Cardiac septum (tissue), 1 donor: ENCODE measurements at places on chromosomes 1 and 21. TPM values are rescaled to one million over a fixed set of nuclear protein-coding genes. Genes with fewer than 3 reads are reported as not detected.
A peak's percentile ranks its signal among the peaks of the same experiment; 100 is the strongest.

- DNase-seq = no peak
These were observed 168.9 kb upstream of the C21orf91 start for GRCh38 chr21:17988102-17988437.

- no peak for DNase-seq
These were observed 15.9 kb downstream of the RWDD3 start for GRCh38 chr1:95249916-95250315.

DNA sequence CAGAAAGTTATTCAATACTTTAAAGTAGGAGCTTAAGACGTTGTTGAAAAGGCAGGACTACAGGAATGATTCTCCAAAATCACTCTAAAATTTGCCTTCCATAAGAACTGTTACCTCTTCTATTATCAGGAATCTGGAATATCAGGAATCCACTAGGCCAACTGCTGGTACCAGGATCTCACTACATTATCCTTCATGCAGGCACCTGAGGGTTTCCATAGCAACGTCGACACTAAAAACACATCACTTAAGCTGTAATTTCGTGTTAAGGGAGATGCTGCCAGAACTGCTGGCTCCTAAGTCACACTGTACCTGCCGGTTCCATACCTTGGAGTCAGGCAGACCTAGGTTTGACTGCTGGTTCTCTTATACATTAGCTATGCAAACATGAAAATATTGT, 139.7 kb upstream of the C1orf87 start:
- DNase-seq = no peak

DNA sequence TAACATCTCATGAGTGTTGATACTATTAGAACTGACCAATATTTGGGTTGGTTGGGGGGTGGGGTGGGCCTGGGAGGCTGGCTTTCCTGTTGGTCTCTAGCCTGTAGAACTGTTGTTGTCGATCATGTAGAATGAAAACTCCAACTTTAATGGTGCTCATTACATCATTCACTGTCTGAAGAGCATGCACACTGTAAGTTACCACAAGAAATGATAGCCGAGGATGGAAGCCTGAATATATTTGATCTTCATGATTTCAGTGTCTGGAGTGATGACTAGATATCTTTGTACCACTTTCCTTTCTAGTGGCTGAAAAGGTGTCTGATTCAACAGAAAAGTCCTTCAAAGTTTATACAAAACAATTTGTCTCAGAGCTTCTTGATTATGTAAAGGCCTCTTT, 123.6 kb downstream of the XCL2 start:
- no peak for DNase-seq

- DNase-seq = no peak
These were observed 5.7 kb upstream of the ARHGEF19 start for GRCh38 chr1:16218014-16218673.

GRCh38 chr1:36450270-36450918, at the start of gene OSCP1:
TSS of gene OSCP1 (minus strand) at chr1:36450451. CDS start at chr1:36450369, 82 bp downstream.
- DNase-seq = peak; percentile 97

DNA sequence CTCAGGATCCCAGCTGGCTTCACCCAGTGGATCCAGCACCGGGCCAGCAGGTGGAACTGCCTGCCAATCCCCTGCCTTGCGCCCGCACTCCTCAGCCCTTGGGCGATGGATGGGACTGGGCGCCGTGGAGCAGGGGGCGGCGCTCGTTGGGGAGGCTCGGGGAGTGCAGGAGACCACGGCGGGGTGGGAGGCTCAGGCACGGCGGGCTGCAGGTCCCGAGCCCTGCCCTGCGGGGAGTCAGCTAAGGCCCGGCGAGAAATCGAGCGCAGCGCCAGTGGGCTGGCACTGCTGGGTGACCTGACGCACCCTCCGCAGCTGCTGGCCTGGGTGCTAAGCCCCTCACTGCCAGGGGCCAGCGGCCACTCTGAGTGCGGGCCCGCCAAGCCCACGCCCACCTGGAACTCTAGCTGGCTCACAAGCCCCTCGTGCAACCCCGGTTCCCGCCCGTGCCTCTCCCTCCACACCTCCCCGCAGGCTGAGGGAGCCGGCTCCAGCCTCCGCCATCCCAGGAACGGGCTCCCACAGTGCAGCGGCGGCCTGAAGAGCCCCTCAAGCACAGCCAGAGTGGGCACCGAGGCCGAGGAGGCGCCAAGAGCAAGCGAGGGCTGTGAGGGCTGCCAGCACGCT, 31.1 kb downstream of the NRDC start:
- no peak for DNase-seq

GRCh38 chr1:237042892-237043576, 1.1 kb downstream of the RYR2 start:
- no peak for DNase-seq

GRCh38 chr1:205441716-205442050, 14.2 kb downstream of the BLACAT1 start:
- no peak for DNase-seq

GRCh38 chr1:168360151-168361021, 79.7 kb downstream of the TBX19 start:
- no peak for DNase-seq

- no peak for DNase-seq
These were observed 27.2 kb upstream of the ERG start for GRCh38 chr21:38525454-38525853.

DNA sequence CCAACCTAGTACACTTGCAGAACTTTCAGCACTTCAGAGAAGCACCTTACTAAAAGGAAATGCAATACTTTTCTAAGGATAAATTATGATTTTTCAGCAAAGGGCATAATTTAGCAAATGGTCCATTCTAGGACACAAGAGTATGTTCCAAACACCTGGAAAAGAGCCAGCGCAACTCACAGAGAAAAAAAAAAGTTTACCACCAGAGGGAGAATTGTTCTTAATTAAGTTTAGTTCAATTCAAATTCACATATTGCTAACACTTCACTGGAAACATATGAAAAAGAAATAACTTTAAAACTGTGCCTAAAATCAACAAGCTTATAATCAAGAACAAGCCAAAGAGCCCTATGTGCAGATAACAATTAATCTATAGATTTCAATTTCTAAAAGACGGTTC, 338.1 kb downstream of the SEC16B start:
- DNase-seq = no peak

GRCh38 chr1:209728466-209728865, 23.8 kb downstream of the HSD11B1 start:
- DNase-seq = no peak

- no peak for DNase-seq
These were observed 104.8 kb upstream of the SLC44A3 start for GRCh38 chr1:94715321-94715720.

GRCh38 chr1:223820971-223821370, 24.8 kb downstream of the TP53BP2 start:
- DNase-seq = no peak

DNA sequence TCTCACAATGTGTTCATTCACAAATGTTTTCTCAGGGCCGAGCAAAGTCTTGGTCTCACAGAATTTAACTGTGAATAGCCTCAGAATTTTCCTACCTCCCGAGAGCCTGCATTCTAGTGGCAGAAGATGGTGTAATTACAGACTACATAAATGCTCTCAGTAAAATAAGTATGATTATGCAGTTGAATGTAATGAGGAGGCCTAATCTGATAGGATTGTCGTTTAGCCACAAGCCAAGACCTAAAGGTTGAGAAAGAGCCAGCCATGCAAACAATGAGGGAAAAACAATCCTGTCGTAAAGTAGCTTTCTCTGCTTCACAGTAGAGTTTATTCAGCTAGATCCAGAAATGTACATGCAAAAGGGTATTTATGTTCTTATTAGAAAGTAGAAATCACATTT, 607.8 kb upstream of the B3GALT2 start:
- DNase-seq = no peak

GRCh38 chr1:227068883-227069282, 128.8 kb downstream of the COQ8A start:
- no peak for DNase-seq

- no peak for DNase-seq
These were observed 71.8 kb upstream of the IVNS1ABP start for GRCh38 chr1:185388815-185389214.

KCNE1 gene
- 17.7 TPM for total RNA-seq

CLCA2 gene
- not detected for total RNA-seq

KRTAP19-1 gene
- not detected for total RNA-seq

TMEM269 gene
- total RNA-seq = not detected

LPAR3 gene
- 2.0 TPM for total RNA-seq

NUAK2 gene
- total RNA-seq = 0.75 TPM

FASLG gene
- total RNA-seq = 0.27 TPM

COL16A1 gene
- total RNA-seq = 45.9 TPM

ZBTB17 gene
- total RNA-seq = 24.9 TPM

TRABD2B gene
- 3.4 TPM for total RNA-seq

IL22RA1 gene
- 0.35 TPM for total RNA-seq
